ENCODE measurements at places on chromosomes 5 and 9.

DNA sequence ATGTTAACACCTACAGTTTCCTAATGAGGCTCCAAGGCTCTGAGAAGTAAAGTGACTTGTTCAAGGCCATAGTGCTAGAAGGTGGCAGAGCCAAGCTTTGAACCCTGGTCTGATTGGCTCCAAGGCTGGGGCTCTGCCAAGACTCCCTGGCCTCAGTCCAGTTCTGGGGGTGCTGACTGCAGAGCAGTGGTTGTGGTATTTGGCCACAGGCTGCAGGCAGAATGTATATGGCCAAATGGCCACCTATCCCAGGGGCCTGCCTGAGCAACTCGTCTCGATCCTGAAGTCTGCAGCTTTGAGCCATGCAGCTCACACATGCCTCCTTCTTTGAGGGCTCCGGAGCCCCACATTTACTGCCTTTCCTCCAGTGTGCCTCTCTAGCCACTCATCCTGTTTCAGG is 9.7 kb upstream of the NEK6 start:
- no peak overlapping the region for H3K27ac ChIP-seq
- H3K4me3 ChIP-seq = no peak overlapping the region
- H3K36me3 ChIP-seq = no peaks in the 10 kb centered on the region
- no peaks in the 10 kb centered on the region for H3K27me3 ChIP-seq

- H3K4me1 ChIP-seq = no peaks in the 10 kb centered on the region
- H3K36me3 ChIP-seq = peaks cover 6% of the 10 kb centered on the region
- no peaks in the 10 kb centered on the region for H3K27me3 ChIP-seq
These were observed 86.8 kb downstream of the NLN start for GRCh38 chr5:65808818-65809217.

GRCh38 chr9:114908104-114908622 is 22.2 kb downstream of the TNFSF8 start:
- H3K36me3 ChIP-seq = no peaks in the 10 kb centered on the region
- H3K27ac ChIP-seq = no peak overlapping the region
- H3K27me3 ChIP-seq = no peaks in the 10 kb centered on the region
- no peak overlapping the region for H3K4me3 ChIP-seq
- H3K4me1 ChIP-seq = no peaks in the 10 kb centered on the region

DNA sequence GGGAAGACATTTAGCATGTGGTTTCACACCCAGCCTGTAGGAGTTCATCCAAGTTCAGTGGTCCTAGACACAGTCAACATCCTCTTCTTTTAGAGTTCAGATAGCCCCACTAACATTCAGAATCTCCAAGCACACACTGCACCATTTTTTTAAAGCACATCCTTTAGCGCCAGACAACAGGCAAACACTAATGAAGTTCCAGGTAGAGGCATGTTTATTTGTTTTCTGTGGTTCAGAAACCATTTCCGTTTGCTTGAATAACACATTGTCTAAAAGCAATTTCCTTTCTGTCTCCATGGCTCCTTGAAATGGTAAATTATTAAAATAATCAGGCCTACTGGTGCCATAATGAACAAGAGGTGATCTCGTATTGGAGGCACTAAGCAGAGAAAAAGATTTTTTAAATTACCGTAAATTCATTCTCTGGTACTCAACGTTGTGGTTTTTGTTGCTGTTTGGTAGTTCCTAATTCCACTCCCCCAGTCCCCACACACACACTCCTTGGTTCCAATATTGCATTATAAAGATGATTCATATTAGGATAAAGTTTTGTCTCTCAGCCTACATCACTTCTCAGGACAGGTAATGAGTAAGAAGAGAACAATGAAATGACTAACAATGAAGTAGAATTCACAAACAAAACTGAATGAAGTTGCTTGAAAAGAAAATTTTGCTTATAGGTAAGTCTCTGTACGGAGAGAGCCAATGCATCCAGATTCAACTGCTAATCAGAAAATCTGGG is 153.1 kb downstream of the PCSK1 start:
- H3K4me1 ChIP-seq = no peaks in the 10 kb centered on the region
- H3K4me3 ChIP-seq = no peak overlapping the region
- no peaks in the 10 kb centered on the region for H3K27me3 ChIP-seq
- no peak overlapping the region for H3K27ac ChIP-seq
- no peaks in the 10 kb centered on the region for H3K36me3 ChIP-seq

DNA sequence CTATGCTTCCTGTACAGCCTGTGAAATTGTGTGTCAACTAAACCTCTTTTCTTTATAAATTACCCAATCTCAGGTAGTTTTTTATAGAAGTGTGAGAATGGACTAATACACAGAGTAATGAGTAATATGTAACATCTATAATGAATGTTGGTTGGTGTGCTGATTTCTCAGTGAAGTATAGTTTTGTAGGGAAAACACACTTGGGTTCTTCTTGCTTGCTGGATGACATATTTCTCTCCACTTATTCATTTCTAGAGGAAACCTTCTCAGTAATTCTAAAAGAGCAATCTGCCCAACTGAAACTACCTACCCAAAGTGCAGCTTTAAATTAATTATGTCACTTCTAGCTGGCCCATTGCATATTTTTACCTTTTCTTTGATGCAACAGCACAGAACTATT is 81.1 kb upstream of the RORB start:
- no peaks in the 10 kb centered on the region for H3K4me1 ChIP-seq
- no peaks in the 10 kb centered on the region for H3K36me3 ChIP-seq
- H3K4me3 ChIP-seq = no peak overlapping the region
- H3K27ac ChIP-seq = no peak overlapping the region

GRCh38 chr9:120712539-120713031 is 1.7 kb downstream of the MEGF9 start:
- peaks cover 4% of the 10 kb centered on the region for H3K4me1 ChIP-seq
- peak overlapping the region; percentile 71 for H3K27ac ChIP-seq
- DNase-seq = no peak
- no peaks in the 10 kb centered on the region for H3K27me3 ChIP-seq
- H3K36me3 ChIP-seq = no peaks in the 10 kb centered on the region

DNA sequence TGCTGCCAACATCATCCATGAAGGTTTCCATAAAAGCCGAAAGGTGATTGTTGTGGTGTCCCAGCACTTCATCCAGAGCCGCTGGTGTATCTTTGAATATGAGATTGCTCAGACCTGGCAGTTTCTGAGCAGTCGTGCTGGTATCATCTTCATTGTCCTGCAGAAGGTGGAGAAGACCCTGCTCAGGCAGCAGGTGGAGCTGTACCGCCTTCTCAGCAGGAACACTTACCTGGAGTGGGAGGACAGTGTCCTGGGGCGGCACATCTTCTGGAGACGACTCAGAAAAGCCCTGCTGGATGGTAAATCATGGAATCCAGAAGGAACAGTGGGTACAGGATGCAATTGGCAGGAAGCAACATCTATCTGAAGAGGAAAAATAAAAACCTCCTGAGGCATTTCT is 10.1 kb downstream of the TLR4 start:
- no peaks in the 10 kb centered on the region for H3K27me3 ChIP-seq
- peaks cover 14% of the 10 kb centered on the region for H3K36me3 ChIP-seq
- H3K4me3 ChIP-seq = no peak overlapping the region
- H3K27ac ChIP-seq = no peak overlapping the region
- DNase-seq = no peak

GRCh38 chr5:113020461-113021273 is 44.1 kb downstream of the DCP2 start:
- no peaks in the 10 kb centered on the region for H3K27me3 ChIP-seq
- H3K4me3 ChIP-seq = no peak overlapping the region
- peaks cover 18% of the 10 kb centered on the region for H3K36me3 ChIP-seq
- no peak for DNase-seq
- no peak overlapping the region for H3K27ac ChIP-seq
- no peaks in the 10 kb centered on the region for H3K4me1 ChIP-seq

GRCh38 chr5:178418471-178419010 is 171.7 kb downstream of the COL23A1 start:
- no peaks in the 10 kb centered on the region for H3K4me1 ChIP-seq
- H3K4me3 ChIP-seq = no peak overlapping the region
- no peak overlapping the region for H3K27ac ChIP-seq

DNA sequence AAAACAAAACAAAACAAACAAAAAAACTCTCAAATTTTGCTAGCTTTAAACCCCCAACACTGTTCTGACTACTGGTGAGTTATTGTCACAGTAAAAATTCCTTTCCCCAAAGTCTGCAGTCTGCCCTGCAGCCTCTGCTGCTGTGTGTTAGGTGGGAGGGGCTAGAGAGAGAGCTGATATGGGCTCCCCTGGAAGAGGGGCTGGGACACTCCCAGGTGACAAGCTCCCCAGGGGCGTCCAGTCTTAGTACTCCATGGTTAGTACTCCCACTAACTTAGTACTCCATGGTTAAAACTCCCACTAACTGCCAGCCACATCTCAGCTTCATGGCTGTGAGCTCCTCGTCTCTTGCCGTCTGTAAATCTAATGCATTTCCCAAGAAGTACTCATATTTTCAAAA is 191.9 kb downstream of the FANCC start:
- no peaks in the 10 kb centered on the region for H3K27me3 ChIP-seq
- H3K4me3 ChIP-seq = no peak overlapping the region

DNA sequence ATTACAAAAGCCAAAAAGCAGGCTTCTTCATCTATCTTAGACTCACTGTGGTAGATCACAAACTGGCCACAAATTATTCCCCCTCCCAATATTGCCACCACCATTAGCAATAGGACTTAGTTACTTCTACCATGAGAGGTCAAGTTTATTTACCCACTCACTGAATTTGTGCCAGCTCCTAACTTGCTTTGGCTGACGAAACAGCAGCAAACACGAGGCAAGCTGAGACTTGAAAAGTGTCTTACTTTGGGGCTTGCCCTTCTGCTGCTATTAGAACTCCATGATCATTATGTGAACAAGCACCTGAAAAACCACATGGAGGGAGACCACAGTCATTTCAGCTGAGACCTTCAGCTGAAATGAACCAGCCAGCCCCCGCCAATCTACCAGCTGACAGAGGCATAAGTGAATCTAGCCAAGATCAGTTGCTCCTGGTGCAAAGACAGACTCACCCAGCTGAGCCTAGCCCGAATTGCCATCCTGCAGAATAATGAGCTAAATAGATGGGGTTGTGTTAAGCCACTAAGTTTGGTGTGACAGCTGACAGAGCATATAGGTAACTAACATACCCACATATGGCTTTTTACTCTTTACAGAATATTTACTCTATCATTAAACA is 5.7 kb downstream of the WDR41 start:
- H3K4me3 ChIP-seq = no peak overlapping the region
- H3K36me3 ChIP-seq = peaks cover 17% of the 10 kb centered on the region
- no peak for DNase-seq
- no peak overlapping the region for H3K27ac ChIP-seq
- H3K4me1 ChIP-seq = no peaks in the 10 kb centered on the region

GRCh38 chr9:93922535-93922934 is 32.6 kb downstream of the BARX1 start:
- H3K4me1 ChIP-seq = no peaks in the 10 kb centered on the region
- no peak overlapping the region for H3K27ac ChIP-seq
- no peaks in the 10 kb centered on the region for H3K36me3 ChIP-seq
- H3K4me3 ChIP-seq = no peak overlapping the region

GRCh38 chr5:65305913-65306312 is 175.8 kb downstream of the ADAMTS6 start:
- H3K4me3 ChIP-seq = no peak overlapping the region
- no peaks in the 10 kb centered on the region for H3K36me3 ChIP-seq
- DNase-seq = no peak
- no peaks in the 10 kb centered on the region for H3K4me1 ChIP-seq
- H3K27me3 ChIP-seq = no peaks in the 10 kb centered on the region
- no peak overlapping the region for H3K27ac ChIP-seq

DNA sequence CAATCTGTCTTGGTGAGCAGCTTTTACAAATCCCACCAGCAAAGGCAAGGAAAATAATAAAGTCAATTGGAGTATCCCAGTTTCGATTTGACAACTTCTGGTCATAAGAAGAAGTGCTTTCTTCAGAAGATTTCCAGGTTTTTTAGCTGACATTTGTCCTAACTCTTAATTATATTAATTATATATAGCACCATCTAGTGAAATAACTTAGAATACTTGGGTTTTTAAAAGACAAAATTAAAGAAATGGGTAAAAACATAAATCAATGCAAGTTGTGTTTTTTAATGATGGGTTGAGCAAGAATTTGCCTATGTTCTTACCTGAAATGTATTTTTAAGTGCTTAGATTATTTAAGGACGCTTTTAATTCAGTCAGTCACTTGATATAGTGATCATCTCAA is 421.8 kb downstream of the ACTL7B start:
- no peaks in the 10 kb centered on the region for H3K36me3 ChIP-seq
- H3K27me3 ChIP-seq = no peaks in the 10 kb centered on the region
- no peak overlapping the region for H3K4me3 ChIP-seq
- no peak for DNase-seq

DNA sequence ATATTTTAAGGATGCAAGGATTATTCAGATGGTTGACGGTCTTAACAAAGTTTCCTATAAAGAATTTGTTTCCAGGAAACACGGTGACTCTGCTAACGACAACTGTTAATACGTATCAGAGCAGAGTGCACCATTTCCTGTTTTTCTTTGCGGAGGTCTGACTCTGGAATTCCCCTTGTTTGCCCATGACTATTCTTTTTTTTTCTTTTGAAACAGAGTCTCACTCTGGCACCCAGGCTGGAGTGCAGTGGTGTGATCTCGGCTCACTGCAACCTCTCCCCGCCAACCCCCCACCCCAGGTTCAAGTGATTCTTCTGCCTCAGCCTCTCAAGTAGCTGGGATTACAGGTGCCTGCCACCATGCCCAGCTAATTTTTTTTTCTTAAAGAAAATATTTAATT is 115.9 kb downstream of the CDC42SE2 start:
- H3K4me3 ChIP-seq = no peak overlapping the region
- no peak for DNase-seq
- H3K27ac ChIP-seq = no peak overlapping the region
- H3K4me1 ChIP-seq = peaks cover 18% of the 10 kb centered on the region
- H3K27me3 ChIP-seq = no peaks in the 10 kb centered on the region
- no peaks in the 10 kb centered on the region for H3K36me3 ChIP-seq

GRCh38 chr9:38305582-38305981 is 86.9 kb upstream of the ALDH1B1 start:
- H3K27ac ChIP-seq = no peak overlapping the region
- no peaks in the 10 kb centered on the region for H3K36me3 ChIP-seq
- H3K27me3 ChIP-seq = no peaks in the 10 kb centered on the region
- H3K4me1 ChIP-seq = peaks cover 12% of the 10 kb centered on the region
- no peak for DNase-seq

- H3K4me1 ChIP-seq = peaks cover 22% of the 10 kb centered on the region
- no peak for DNase-seq
- no peak overlapping the region for H3K4me3 ChIP-seq
- no peaks in the 10 kb centered on the region for H3K27me3 ChIP-seq
These were observed 29.6 kb downstream of the MAML1 start for GRCh38 chr5:179762079-179762780.

DNA sequence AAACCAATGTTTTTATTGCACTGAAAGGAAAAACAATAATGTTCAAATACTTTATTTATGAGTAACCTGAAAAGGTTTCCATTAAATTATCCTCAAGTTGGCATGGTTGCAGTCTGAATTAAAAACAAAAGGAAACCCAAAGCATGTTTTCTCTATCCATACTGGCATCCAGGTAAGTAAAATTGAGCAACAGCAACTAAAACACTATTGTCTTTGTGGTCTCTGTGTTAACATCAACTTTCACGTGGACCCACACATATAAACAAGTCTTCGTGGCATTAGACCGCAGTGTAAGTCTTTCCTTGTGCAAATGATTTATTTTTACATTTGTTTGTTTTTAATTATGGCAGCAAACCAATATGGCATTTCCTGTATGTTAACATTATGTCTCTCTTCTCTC is 757.6 kb downstream of the SEMA5A start:
- no peak overlapping the region for H3K4me3 ChIP-seq
- no peak for DNase-seq
- H3K27ac ChIP-seq = no peak overlapping the region
- no peaks in the 10 kb centered on the region for H3K27me3 ChIP-seq
- no peaks in the 10 kb centered on the region for H3K36me3 ChIP-seq

GRCh38 chr5:56148453-56148971 is 84.6 kb downstream of the ANKRD55 start:
- no peak overlapping the region for H3K27ac ChIP-seq
- no peaks in the 10 kb centered on the region for H3K4me1 ChIP-seq
- no peak overlapping the region for H3K4me3 ChIP-seq
- no peaks in the 10 kb centered on the region for H3K27me3 ChIP-seq
- no peaks in the 10 kb centered on the region for H3K36me3 ChIP-seq
- no peak for DNase-seq
